Karpas-422 (cell line): ENCODE measurements at places on chromosomes 7 and 10.

GRCh38 chr7:155371884-155372781 lies 74.5 kb downstream of the INSIG1 start:
- no peak for DNase-seq
- no peak overlapping the region for H3K4me3 ChIP-seq
- no peaks in the 10 kb centered on the region for H3K27me3 ChIP-seq
- no peaks in the 10 kb centered on the region for H3K36me3 ChIP-seq
- H3K4me1 ChIP-seq: no peaks in the 10 kb centered on the region
- H3K27ac ChIP-seq: no peak overlapping the region

- no peak for DNase-seq
- H3K27me3 ChIP-seq: no peaks in the 10 kb centered on the region
- H3K4me1 ChIP-seq: no peaks in the 10 kb centered on the region
- H3K4me3 ChIP-seq: no peak overlapping the region
- H3K27ac ChIP-seq: no peak overlapping the region
- no peaks in the 10 kb centered on the region for H3K36me3 ChIP-seq
These were observed 8.4 kb downstream of the FOXL3 start for GRCh38 chr7:298375-298702.

GRCh38 chr10:109430799-109431198 lies 492.5 kb downstream of the XPNPEP1 start:
- no peak overlapping the region for H3K4me3 ChIP-seq
- H3K27me3 ChIP-seq: no peaks in the 10 kb centered on the region
- no peaks in the 10 kb centered on the region for H3K4me1 ChIP-seq
- no peak overlapping the region for H3K27ac ChIP-seq
- DNase-seq: no peak

DNA sequence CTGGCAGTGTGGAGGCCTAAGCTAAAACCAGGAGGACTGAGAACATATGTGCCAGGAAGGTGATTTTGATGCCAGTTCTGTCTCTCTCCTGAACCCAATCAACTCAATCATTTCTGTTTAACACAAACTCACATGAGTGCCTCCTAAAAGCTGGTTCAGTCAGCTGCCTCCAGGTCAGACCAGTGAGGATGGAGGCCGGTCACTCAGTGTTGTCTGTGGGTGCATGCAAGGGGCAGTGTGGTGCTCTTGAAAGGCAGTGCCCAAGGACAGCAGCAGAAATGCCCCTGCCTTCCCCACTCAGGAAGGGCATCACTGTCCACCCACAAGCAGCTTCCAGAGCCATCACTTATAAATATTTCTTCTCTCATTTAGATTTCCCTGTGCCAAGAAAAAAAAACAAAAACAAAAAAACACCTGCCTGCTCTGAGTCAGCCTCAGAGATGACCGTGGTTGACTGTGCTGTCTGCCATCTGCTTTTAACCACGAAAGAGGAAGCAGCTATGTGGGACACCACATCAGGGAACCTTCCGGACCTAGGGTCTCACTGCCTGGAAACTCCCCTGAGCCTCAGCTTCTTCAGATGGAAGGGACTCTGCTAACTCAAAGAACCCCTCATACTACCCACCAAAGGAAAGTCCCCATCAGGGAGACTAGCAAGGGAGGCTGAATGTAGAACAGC lies 39.1 kb downstream of the VOPP1 start:
- H3K27me3 ChIP-seq: no peaks in the 10 kb centered on the region
- no peak overlapping the region for H3K4me3 ChIP-seq
- H3K27ac ChIP-seq: no peak overlapping the region
- DNase-seq: peak; percentile 68
- no peaks in the 10 kb centered on the region for H3K36me3 ChIP-seq

GRCh38 chr10:123913688-123914268 lies 22.2 kb upstream of the CPXM2 start:
- H3K27me3 ChIP-seq: no peaks in the 10 kb centered on the region
- peak; percentile 51 for DNase-seq
- 0 out of 2 replicates have a peak, but pooled peaks cover 2% of the 10 kb centered on the region for H3K4me1 ChIP-seq
- no peak overlapping the region for H3K27ac ChIP-seq
- H3K36me3 ChIP-seq: no peaks in the 10 kb centered on the region

GRCh38 chr7:106128836-106129235 lies 16.7 kb upstream of the SYPL1 start:
- peaks cover 5% of the 10 kb centered on the region for H3K4me1 ChIP-seq
- H3K36me3 ChIP-seq: no peaks in the 10 kb centered on the region
- H3K27me3 ChIP-seq: no peaks in the 10 kb centered on the region
- no peak overlapping the region for H3K4me3 ChIP-seq
- DNase-seq: no peak

DNA sequence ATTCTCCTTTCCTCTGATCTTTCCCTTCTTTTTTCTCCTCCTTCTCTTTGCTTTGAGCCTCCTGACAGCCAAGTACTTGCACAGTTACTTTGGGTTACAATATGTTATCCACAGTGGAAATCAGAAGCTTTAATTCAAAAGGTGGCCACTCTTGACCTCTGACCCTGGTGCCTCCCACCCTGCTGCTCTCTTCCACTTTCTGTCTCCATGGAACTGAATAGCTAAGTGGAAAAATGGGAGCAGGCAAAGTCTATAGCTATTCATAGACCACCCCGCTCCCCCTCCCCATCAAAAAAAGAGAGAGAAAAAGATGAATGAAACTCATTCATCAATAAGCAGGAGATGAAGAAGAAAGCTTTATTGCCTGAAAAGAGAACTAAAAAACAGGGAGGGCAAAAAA lies 39.4 kb downstream of the PTN start:
- peaks cover 51% of the 10 kb centered on the region for H3K4me1 ChIP-seq
- H3K27me3 ChIP-seq: no peaks in the 10 kb centered on the region
- no peak for DNase-seq
- H3K4me3 ChIP-seq: no peak overlapping the region
- no peaks in the 10 kb centered on the region for H3K36me3 ChIP-seq
- no peak overlapping the region for H3K27ac ChIP-seq

GRCh38 chr7:150866932-150867564 lies 14.7 kb downstream of the AOC1 start:
- no peaks in the 10 kb centered on the region for H3K27me3 ChIP-seq
- H3K4me1 ChIP-seq: no peaks in the 10 kb centered on the region
- H3K36me3 ChIP-seq: no peaks in the 10 kb centered on the region
- DNase-seq: no peak
- H3K4me3 ChIP-seq: no peak overlapping the region
- no peak overlapping the region for H3K27ac ChIP-seq

DNA sequence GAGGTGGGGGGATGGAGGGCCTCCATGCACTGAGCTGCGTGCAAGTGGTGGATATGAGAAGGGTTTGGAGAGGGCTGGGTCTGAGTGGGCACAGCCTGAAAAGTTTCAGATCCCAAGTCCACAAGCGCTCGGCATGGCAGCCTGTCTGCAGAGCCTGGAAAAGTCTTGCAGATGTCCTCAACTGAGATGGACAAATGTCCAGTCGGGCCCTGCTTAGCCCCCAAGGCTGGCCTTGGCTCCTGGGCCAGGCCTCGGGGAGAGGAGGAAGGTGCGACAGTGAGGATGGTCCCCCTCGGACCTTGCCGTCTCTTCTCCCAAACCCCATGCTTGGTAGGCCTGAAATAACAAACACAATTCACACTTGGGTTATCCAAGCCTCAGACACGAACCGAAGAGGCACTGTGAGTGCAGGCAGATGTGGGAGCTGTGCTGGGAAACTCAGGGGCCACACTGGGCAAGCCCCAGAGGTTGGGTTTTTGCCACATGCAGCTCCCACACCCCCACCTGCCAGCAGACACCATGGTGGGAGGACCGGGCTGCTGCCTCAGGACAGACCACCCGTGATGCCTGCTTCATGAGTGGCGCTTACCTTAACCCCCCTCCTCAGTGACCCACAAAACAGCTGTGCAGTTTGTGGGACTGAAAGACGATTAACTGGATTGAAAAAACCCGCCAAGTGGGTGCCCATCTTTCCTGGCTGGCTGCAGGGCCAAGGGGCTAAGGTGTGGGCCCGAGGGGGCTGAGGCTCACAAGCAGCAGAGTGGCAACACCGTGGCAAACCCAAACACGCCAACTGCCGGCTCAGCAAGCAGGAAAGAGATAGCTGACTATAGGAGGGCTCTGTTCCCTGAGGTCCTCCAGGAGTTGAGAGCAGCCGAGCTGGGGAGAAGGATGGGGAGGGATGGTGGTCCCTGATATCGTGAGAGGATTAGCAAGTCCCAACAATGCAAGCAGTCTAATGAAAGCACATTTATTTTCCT lies 156.8 kb downstream of the RNF216 start:
- H3K4me1 ChIP-seq: no peaks in the 10 kb centered on the region
- no peaks in the 10 kb centered on the region for H3K27me3 ChIP-seq
- no peak for DNase-seq
- H3K27ac ChIP-seq: no peak overlapping the region
- H3K36me3 ChIP-seq: no peaks in the 10 kb centered on the region
- H3K4me3 ChIP-seq: no peak overlapping the region

DNA sequence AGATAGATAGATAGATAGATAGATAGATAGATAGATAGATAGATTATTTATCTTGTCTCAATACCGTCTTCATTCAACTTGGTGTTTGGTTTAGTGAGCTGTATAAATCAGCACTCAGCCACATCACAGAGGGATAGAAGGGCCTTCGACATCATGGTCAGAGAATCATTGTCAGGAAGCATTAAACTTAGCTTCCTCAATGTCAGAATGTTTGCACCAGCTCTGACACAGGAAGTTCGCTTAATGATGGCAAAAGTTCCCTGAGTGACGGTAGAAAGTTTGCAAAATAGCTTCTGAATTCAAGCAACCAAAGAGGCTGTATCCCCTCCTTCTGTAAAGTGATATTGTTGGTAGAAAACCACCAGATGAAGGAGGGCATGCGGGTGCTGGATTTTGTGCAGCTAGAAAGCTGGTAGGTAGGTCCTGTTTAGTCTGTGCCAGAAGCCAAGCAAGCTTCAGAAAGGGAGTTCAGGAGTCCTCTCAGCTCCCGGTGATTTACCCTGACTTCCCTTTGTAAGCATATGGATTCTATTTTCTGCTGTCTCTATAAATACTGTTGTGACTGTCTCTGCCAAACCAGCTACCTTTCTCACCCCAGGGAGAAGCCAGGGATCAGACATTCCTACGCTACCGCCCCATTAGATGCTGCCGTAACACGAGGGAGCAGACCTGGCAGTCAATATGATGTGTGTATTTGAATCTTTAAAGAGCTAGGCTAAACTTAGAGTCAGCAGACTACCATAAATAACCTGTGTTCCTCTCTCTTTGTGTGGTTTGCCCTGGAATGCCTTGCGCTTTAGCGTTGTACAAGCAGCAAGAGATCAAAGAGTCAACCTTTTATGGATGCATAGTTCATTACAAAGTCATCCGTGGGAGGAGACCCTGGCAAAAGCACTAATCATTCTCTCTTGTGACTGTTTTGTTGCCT lies 200.5 kb upstream of the KIAA1217 start:
- H3K27me3 ChIP-seq: no peaks in the 10 kb centered on the region
- H3K4me3 ChIP-seq: no peak overlapping the region
- DNase-seq: no peak
- H3K27ac ChIP-seq: no peak overlapping the region
- no peaks in the 10 kb centered on the region for H3K36me3 ChIP-seq

DNA sequence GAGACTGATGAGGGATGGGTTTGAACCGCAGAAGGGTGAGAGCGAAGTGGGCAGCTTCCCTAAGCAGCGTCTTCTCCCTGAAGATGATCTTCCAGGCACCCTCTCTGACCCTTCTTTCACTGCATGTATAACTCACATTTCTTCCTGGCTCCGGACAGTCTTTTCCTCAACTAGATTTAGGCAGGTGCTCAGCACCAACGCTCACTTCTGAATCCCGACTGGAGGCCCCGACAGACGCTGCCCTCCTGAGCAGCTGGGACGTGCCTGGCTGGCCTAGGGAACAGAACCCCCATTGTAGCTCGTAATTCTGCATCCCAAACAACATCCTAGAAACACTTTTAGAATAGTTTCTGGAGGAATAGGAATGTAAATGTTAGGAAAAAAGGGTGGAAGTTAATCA lies 206.6 kb downstream of the DIP2C start:
- H3K4me1 ChIP-seq: no peaks in the 10 kb centered on the region
- no peaks in the 10 kb centered on the region for H3K36me3 ChIP-seq
- H3K4me3 ChIP-seq: no peak overlapping the region
- DNase-seq: no peak
- H3K27me3 ChIP-seq: no peaks in the 10 kb centered on the region
- no peak overlapping the region for H3K27ac ChIP-seq

GRCh38 chr10:83555264-83555663 lies 584.0 kb upstream of the GHITM start:
- H3K4me3 ChIP-seq: no peak overlapping the region
- DNase-seq: no peak
- H3K27ac ChIP-seq: no peak overlapping the region
- H3K4me1 ChIP-seq: no peaks in the 10 kb centered on the region
- H3K36me3 ChIP-seq: no peaks in the 10 kb centered on the region
- H3K27me3 ChIP-seq: no peaks in the 10 kb centered on the region

DNA sequence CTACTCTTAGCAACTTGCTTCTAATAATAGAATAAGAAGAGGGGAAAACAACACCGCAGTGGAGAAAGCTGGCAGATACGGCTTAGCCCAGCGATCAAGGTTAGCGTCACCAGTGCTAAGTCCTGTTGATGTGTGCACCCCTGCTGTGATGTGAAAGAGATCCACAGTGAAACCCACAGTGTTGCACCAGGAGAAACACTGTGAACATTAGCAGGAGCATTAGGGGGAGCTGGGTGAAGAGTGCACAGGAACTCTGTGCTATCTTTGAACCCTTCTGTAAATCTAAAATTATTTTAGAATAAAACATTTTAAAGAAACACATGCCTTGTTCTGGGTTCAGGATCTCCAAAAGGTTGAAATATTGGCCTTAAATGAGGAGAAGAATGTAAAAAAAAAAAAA lies 154.1 kb upstream of the UNC5B start:
- H3K36me3 ChIP-seq: no peaks in the 10 kb centered on the region
- no peak overlapping the region for H3K4me3 ChIP-seq
- no peaks in the 10 kb centered on the region for H3K27me3 ChIP-seq
- no peaks in the 10 kb centered on the region for H3K4me1 ChIP-seq
- no peak overlapping the region for H3K27ac ChIP-seq

GRCh38 chr7:129053938-129054437 lies 923 bp downstream of the TNPO3 start:
- peak overlapping the region; percentile 91 for H3K27ac ChIP-seq
- H3K27me3 ChIP-seq: no peaks in the 10 kb centered on the region
- peaks cover 10% of the 10 kb centered on the region; the same call in 1 of the 2 replicates for H3K36me3 ChIP-seq
- DNase-seq: no peak

GRCh38 chr7:73342645-73343044 lies 14.7 kb downstream of the FKBP6 start:
- H3K36me3 ChIP-seq: no peaks in the 10 kb centered on the region
- H3K4me3 ChIP-seq: no peak overlapping the region
- no peaks in the 10 kb centered on the region for H3K27me3 ChIP-seq
- DNase-seq: no peak

- no peak overlapping the region for H3K4me3 ChIP-seq
- H3K4me1 ChIP-seq: peaks cover 6% of the 10 kb centered on the region
- no peak for DNase-seq
These were observed 47.8 kb downstream of the INSIG1 start for GRCh38 chr7:155345490-155345889.

DNA sequence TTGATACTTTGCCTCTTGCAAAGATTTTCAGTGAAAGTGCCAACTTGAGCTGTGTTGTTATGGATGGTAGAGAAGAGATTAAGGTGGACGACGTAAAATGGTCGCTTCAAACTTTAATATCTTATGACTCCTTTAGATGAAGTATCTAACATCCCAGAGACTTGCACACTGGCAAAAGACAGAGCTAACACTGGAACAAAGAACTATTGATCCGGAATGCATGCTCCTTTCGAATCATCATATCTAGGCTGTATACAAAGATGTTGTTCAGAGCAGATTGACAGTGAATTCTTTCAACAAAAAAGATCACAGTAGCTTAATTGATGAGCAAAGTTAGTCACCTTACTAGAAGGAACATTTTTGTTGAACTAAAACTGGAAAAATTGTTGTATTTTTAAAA lies 592.7 kb downstream of the NXPH1 start:
- H3K27ac ChIP-seq: no peak overlapping the region
- no peaks in the 10 kb centered on the region for H3K4me1 ChIP-seq
- no peak for DNase-seq
- no peaks in the 10 kb centered on the region for H3K36me3 ChIP-seq
